Neuronal stem cell (in vitro differentiated cells): ENCODE measurements at places on chromosomes 11 and 22.

- no peaks in the 10 kb centered on the region for H3K4me1 ChIP-seq
- no peak overlapping the region for H3K4me3 ChIP-seq
- peaks cover 7% of the 10 kb centered on the region for H3K36me3 ChIP-seq
Measured at GRCh38 chr22:31870890-31871289, 73.4 kb upstream of the YWHAH start.

DNA sequence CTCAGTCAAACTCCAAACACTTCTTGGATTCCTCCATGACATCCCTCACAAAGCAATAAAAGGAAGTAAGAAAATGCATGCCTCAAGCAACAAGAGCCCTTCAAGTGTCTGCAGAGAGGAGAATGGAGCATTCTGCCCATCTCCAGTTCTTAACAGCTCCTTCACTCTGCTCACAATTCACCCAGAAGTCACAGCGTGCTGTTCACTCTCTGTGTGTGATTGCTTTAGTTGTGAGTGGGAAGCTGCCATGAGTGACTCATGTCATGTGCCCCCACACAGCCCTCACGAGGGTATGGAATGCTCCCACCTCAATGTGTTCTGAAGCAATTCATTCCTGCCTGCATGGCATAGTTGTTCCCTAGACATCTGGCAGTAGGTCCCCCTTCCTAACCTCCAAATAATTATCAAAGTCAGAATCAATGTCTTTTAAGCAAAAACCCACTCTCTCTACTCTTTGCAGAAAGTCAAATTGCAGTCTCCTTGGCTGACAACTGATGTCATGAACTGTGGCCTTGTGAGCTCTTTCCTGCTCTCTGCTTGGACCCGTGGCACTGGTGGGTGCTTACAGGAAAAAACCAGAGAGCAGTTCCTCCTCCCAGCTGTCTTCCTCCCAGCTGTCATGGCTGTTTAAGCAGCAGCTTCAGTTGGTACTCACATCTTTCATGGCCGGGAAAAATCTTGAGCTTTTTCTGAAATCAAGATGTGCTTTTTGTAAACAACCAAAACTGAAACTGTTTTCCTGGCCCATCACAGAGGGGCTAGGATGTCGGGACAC, 112.1 kb upstream of the SPON1 start:
- no peaks in the 10 kb centered on the region for H3K36me3 ChIP-seq
- H3K27ac ChIP-seq, result no peak overlapping the region
- no peaks in the 10 kb centered on the region for H3K4me1 ChIP-seq

- no peak overlapping the region for H3K27ac ChIP-seq
- no peak for DNase-seq
- no peaks in the 10 kb centered on the region for H3K4me1 ChIP-seq
- no peak overlapping the region for H3K4me3 ChIP-seq
Measured at GRCh38 chr11:9875399-9875798, 211.5 kb downstream of the SWAP70 start.

GRCh38 chr11:95222817-95223216, 8.2 kb downstream of the SESN3 start:
- H3K36me3 ChIP-seq, result peaks cover 1% of the 10 kb centered on the region
- no peak overlapping the region for H3K4me3 ChIP-seq
- H3K4me1 ChIP-seq, result peaks cover 2% of the 10 kb centered on the region
- no peak overlapping the region for H3K27ac ChIP-seq
- H3K27me3 ChIP-seq, result no peaks in the 10 kb centered on the region

DNA sequence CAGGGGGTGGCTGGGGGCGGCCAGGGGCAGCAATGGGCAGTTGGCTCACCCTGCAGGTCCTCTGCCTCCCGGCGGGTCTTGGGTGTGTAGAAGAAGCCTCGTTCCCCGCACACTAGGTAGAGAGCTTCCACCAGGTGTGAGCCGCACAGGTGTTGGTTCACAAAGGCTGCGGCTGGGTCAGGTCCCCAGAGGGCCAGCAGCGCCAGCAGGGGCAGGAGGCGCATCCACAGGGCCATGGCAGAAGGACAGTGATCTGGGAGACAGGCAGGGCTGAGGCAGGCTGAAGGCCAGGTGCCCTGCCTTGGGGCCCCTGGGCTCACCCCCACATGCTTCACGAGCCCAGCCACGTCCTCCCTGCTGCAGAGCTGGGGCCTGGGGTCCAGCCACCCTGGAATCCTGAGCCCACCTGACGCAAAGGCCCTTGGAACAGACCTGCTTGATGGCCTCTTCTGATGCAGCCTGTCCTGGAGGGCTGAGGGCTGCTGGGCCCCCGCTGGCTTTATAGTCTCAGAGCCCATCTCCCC, at the start of gene INS:
Gene INS, minus strand, starts transcription at position 474 of the 524 bp plus-strand sequence. Its CDS starts 238 bp downstream, at position 236.
- no peak for DNase-seq
- H3K4me1 ChIP-seq, result peaks cover 1% of the 10 kb centered on the region
- H3K27me3 ChIP-seq, result peaks cover 8% of the 10 kb centered on the region
- no peaks in the 10 kb centered on the region for H3K36me3 ChIP-seq
- H3K27ac ChIP-seq, result no peak within 1 kb of the TSS
